ENCODE measurements at places on chromosomes 7 and 10. TPM values are rescaled to one million over a fixed set of nuclear protein-coding genes. Genes with fewer than 3 reads are reported as not detected.

Gene DRGX
- polyA plus RNA-seq: not detected

Gene MRLN
- polyA plus RNA-seq: 262 TPM

Gene RELN
- polyA plus RNA-seq: 7.6 TPM

Gene TMEM229A
- not detected for polyA plus RNA-seq

Gene INPP5F
- 27.6 TPM for polyA plus RNA-seq

Gene SERPINE1
- polyA plus RNA-seq: 3.6 TPM

Gene PNLIPRP2
- not detected for polyA plus RNA-seq

Gene MET
- polyA plus RNA-seq: 20.1 TPM

Gene SEPHS1
- polyA plus RNA-seq: 60.9 TPM

Gene VSIR
- 29.7 TPM for polyA plus RNA-seq

Gene ACTR3C
- polyA plus RNA-seq: 1.1 TPM

Gene CDC14C
- not detected for polyA plus RNA-seq

Gene KLF14
- polyA plus RNA-seq: 1.3 TPM

Gene RASSF4
- polyA plus RNA-seq: 72.7 TPM

Gene DNAH11
- polyA plus RNA-seq: 0.32 TPM

Gene OR2A42
- 0.31 TPM for polyA plus RNA-seq

Gene HOXA2
- polyA plus RNA-seq: 3.2 TPM

Gene GPR37
- polyA plus RNA-seq: 23.4 TPM

Gene CCDC136
- polyA plus RNA-seq: not detected

Gene PRRT4
- 27.0 TPM for polyA plus RNA-seq

Gene ANKRD2
- 23.0 TPM for polyA plus RNA-seq

Gene BLNK
- polyA plus RNA-seq: 3.3 TPM

Gene SLC26A5
- polyA plus RNA-seq: 0.47 TPM

Gene MSANTD7
- polyA plus RNA-seq: not detected

Gene HKDC1
- 0.19 TPM for polyA plus RNA-seq

Gene EDRF1
- polyA plus RNA-seq: 21.1 TPM

Gene MMP21
- 0.53 TPM for polyA plus RNA-seq

Gene PNLIPRP1
- polyA plus RNA-seq: not detected

Gene CRYGN
- 0.40 TPM for polyA plus RNA-seq

Gene PNPLA8
- polyA plus RNA-seq: 24.5 TPM

Gene TAS2R41
- not detected for polyA plus RNA-seq

Gene INTS15
- 15.3 TPM for polyA plus RNA-seq

Data from muscle of arm (tissue), 14 donors.